ENCODE measurements at places on chromosomes 1 and 21.

DNA sequence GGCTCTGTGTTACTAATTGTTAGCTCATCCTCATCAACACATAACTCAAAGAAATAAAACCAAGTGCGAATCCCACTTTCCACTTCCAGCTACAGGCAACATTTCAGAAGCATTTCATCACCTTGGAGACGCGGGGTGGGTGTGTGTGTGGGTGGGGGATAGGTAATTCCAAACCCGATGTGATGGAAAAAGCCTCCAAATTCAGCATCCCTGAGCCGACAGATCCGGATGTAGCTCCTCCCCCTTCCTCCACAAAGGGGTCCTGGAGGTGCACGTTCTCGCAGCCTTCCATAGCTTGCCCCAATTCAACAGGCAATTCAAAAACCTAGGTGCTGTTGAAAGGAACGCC, 486 bp downstream of the HSPA13 start:
- DNase-seq, result peak; percentile 37

DNA sequence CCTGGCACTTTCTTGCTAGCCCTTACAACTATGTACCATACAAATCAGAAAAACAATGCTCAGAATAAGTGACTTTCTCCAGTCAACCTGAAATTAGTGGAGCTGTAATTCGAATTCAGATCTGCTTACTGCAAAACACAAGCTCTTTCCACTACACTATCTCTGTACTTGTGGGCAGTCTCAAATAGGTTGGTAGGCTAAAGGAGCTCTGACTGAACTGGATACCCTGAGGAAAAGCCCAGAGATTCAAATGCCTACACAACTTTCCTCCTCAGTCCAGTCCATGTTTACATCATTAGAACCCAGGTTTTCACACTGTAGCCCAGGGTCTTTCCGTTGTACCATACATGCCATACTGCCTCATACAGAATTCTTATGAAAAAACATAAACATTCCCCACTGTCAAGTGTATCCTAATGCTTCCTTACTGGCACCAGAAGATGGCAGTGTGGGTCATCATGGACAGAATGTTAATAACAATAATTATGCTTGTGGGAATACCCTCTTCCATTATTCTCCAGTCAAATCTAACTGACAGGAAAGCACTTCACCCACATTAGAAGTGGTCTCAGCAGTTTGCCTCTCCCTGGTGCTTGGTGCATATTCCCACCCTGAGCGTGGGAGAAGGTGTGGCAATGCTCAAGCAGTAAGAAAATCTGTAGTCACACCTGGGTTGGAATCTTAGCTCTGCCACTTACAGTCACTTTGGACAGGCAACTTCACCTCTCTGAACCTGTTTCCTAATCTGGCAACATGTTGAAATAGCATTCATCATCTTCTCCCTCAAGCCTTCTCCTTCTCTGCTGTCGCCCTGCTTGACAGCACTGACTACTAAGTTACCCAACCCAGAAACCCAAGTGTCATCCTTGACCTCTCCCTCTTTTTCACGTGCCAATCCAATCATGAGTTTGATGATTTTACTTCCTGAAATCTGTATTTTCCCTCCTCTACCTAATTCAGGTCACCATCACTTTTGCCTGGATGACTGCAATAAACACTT, 14.4 kb upstream of the ZFYVE9 start:
- DNase-seq, result peak; percentile 90

GRCh38 chr1:109801791-109802135, 38.0 kb upstream of the EPS8L3 start:
- no peak for DNase-seq

DNA sequence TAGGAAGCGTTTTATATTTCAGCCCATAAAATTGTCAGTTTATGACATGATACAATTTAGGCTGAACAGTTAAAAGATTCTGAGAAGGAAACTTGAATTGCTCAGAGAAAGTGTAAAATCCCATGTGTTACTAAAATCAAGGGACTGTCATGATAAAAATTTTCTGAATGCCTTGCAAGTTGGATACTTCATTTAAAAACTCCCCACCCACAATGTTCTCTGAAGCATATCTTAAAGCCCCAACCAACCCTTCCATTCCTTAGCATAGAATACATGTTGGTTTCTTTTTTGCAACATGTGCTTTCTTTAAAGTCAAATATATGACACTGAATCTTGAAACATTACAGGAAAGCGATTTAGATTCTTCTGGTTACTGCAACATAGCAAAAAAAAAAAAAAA, 97.4 kb downstream of the MRPL39 start:
- no peak for DNase-seq

DNA sequence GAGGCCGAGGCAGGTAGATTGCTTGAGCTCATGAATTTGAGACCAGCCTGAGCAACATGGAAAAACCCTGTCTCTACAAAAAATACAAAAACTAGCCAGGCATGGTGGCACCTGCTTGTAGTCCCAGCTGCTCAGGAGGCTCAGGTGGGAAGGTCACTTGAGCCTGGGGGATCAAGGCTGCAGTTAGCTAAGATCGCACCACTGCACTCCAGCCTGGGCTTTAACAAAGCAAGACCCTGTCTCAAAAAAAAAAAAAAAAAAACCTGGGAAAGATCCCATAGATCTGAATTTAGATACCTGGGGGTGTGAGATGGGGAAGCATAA, 32.9 kb downstream of the NIBAN1 start:
- DNase-seq, result no peak

DNA sequence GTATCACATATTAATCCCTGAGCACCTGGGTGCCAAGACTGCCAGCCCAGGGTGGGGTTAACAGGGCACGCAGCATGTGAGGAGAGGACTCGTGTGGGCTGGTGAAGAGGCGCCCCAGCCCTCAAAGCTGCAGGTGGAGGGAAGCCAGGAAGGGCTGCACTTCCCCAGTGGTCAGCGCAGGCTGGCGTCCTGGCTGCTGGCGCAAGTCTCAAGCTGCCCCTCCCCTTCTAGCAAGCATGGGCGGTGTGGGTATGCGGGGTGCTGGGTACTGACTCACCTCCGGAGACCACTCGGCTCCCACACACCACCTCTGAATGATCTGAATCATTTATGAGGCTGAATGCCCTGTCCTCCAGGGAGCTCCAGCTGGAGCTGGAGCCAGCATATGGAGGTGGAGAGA, 44.0 kb downstream of the EIF2D start:
- no peak for DNase-seq

- no peak for DNase-seq
These were observed 108.3 kb downstream of the POU2F1 start for GRCh38 chr1:167328816-167329483.

DNA sequence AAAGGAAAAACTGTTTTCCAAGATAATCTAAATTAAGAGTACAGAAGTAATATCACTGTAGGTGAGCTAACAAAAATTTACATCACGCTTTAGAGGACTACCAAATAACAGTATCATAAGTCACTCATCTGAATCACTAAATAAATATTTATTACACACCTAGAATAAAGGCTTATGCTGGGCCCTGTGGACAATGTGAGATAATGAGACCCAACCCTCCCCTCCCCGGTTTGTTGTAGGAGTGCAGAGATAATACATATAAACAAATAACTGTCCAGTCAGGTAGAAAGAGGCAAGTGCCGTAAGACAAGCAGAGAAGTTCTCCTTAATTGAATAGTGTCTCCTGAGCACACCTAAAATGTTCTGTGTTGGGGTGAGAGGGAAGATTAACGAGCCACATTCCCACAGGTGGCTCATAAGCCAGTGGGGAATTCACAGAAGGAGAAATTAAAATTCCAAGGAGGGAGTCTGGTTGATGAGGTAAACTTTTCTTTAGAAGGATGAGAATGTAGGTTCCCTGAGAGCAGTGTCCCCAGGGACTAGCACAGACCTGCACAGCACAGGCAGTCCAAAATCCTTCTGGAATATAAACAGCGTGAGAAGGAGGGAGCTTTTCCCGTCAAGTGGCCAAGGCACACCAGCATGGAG, 241.4 kb downstream of the NFIA start:
- no peak for DNase-seq

- no peak for DNase-seq
These were observed 9.4 kb upstream of the AKR1A1 start for GRCh38 chr1:45541193-45541592.

DNA sequence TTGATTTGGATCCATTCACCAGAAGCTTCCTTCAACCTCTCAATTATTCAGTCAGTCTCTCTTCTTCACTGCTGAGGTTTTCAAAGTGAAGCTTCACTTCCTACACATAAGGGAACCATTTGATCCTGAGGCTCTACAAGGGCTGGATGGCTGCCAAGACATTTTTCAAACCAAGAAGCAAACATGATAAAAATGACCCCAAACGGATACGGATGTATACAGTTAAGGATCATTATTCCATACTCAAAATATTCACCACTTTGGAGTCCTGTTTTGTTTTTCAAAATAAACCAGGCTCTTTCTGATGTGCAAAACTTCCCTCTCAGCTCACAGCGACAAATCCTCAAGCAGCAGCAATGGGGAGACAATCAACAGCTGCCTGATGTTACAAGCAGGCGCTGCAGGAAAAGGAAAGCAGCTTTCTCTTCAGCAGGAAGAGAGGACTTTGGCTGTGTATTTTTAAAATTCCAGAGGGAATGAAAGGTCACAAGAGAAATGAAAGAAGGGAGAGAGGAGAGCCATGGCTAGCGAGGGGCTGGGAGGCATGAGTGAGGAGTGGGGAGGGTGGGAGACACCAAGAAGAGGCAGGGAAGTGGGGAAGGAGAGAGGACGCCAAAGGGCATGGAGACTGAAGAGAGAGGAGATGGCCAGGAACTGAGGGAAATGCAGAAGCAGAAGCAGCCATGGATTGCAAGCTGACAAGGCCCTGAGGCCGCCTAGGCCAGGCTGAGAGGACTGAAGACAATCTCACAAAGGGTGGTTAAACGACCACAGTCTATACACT, 145.4 kb downstream of the SLC45A1 start:
- DNase-seq, result peak; percentile 91

GRCh38 chr1:115062542-115063004, 26.7 kb downstream of the TSPAN2 start:
- DNase-seq, result peak; percentile 23

DNA sequence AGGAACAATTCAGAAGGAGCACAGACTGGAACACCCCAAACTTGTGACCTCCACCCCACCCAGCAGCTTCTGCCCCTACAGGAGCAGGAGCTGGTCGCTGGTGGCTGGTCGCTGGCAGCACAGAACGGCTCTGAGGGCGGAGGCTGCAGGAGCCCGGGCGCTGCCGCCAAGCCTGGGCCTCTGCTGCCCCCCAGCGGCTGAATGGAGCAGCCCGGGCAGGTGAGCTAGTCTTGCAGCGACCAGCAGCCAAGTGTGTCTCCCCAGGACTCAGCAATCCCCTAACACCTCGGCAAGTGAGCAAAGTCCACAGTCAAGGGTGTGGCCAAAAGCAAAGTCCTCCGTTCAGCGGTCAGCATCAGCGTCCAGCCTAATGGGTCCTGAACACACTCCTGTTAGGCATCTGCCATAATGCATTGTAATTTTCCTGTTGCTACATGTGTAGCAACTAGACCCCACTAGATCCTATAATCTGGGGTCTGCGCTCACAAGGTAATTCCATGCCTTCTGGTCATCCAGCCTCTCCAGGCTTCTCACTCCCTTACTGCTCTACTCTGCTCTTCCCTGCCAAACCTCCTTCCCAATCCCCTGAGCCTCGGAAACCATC, 12.1 kb upstream of the GJB5 start:
- peak; percentile 76 for DNase-seq

DNA sequence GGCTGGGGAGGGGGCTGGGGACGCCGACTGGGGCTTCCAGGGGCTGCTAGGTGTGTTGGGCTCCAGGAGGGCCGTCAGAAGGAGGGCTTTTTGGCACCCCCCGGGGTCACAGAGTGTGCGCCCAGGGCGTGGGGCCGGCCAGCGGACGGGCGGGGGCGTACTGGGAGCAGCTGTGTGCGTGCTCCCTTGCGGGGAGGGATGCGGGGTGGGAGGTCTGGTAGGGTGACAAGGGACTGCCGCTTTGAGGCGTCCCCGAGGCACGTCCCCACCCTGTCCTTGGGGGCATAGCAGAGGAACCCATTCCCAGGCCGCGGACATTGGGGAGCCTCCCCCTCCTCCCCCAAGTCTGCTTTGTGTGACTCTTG, 1.1 kb downstream of the FOXO6 start:
- no peak for DNase-seq

- no peak for DNase-seq
These were observed 38.5 kb upstream of the EYA3 start for GRCh38 chr1:28126783-28127490.

- no peak for DNase-seq
These were observed 35.7 kb downstream of the EDN2 start for GRCh38 chr1:41448821-41449220.

- DNase-seq, result peak; percentile 77
These were observed at the start of gene MOB3C for GRCh38 chr1:46616277-46617107. MOB3C (minus strand) TSS chr1:46616811; CDS start chr1:46613321, 3,490 bp downstream.

GRCh38 chr1:217052626-217053025, 329.4 kb upstream of the ESRRG start:
- DNase-seq, result no peak

DNA sequence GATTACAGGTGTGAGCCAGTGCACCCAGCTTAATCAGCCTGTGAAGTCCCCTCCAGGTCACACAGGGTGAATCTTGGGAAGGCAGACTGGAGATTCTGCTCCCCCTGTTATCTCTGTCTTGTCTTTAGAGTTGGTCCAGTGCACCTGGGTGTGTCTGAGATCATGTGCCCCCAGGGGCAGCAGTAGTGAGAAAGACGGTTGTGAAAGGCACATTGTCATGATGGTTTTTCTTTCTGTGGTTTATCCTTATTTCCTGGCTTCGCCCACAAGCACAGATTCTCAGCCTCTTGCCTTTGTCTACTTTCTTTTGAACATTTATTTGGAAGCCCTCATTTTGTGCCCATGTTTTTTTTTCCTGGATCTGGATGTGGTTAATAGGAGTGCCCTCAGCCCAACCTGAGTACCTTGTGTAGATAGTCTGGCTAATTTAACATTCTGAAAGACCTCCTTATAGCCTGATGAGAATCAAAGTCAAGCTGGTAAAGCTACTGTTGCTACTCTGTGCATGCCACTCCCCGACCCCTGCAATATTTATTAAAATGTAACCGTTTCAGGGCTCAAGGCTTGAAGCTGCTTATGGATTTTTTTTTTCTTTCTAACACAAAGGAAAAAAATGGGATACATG, 23.7 kb downstream of the UCK2 start:
- peak; percentile 63 for DNase-seq

GRCh38 chr1:213884942-213885341, 102.8 kb upstream of the PROX1 start:
- DNase-seq, result no peak

- DNase-seq, result peak; percentile 32
These were observed at the start of gene HMCN1 for GRCh38 chr1:185733818-185734735. HMCN1 (plus strand) TSS chr1:185734391; CDS start chr1:185734780, 389 bp downstream.

DNA sequence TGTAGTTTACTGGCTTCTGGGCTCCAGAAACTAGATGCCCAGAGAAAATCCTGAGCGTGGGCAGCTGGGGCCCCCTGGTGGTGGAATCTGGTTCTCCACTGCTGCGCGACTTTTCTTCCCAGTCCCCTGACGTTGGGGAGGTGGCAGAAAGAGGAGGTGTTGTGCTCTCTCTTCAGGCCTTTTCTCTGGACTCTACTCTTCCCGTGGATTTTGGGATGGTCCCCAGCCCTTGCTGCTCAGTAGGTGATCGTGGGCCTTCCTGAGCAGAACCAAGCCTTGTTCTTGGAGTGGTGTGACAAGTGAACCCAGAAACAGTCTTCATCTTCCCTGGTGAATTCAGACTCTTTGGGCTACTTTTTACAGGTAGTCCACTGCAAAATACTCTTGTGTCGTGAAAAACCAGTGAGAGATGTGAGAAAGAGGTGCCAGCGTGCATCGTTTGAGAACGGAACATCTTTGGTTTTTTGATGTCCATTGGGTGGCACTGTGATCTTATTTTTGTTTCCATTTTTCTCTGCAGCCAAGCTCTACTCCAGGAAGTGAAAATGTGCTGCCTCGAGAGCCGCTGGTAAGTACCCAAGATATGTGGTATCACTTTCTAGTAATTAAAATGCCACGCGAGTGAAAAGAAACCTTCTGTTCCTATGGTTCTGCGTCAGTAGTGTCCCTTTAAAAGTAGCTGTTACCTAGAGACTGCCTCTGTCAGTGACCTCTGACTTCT, 20.2 kb downstream of the PEX14 start:
- DNase-seq, result peak; percentile 74
